Hippocampal formation (tissue), 2 donors: ENCODE measurements at places on chromosomes 6 and 20.

DNA sequence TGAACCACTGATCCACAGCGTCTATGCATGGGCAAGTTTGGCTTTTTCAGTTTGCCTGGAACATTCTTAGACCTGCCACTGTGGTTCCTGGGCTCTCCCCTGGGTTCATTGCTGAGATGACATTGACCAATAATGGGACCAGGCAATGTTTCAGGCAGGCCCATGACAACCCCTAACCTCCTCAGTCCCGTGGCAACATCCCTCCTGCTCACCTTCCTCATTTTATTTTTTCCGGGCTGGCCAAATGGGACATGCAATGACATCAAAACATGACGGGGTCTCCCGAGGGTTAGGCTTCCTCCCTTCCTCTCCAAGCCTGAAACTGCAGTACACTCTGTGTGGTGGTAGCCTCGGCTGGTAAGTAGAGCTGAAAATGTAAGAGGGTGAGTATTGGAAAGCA is 234.0 kb upstream of the RREB1 start:
- no peak for DNase-seq

- DNase-seq: no peak
Observed at GRCh38 chr20:53843645-53844044, 226.7 kb downstream of the BCAS1 start.

DNA sequence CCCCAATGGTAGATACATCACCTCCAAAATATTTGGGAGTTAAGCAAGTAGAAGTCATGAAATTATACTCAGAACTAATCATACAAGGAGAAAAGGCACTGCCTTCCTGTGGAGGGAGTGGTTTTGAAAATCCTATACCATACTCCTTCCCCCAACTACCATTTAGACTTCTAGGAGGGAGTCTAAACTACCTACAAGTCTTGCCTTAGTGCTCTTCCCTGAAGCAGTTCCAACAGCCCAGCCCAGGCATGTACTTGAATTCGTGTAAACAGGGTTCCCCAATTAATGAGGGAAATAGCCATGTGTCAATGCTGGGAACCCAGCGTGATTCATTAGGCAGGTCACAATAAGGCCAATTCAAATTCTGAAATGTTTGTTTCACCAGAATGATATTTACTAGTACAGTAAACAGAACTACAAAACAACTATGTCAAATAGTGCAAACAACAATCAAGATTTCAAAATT is 39.1 kb upstream of the SGK1 start:
- DNase-seq: no peak

- no peak for DNase-seq
Observed at GRCh38 chr6:167396659-167397490, 72.0 kb downstream of the TTLL2 start.

GRCh38 chr6:43923376-43924221 is 153.6 kb downstream of the VEGFA start:
- DNase-seq: no peak

GRCh38 chr20:62252342-62252966 is 14.1 kb downstream of the OSBPL2 start:
- DNase-seq: no peak
